Vagina (tissue), 2 donors: ENCODE measurements at places on chromosomes 1 and 21. TPM values are rescaled to one million over a fixed set of nuclear protein-coding genes. Genes with fewer than 3 reads are reported as not detected.

- DNase-seq, result no peak
Observed at GRCh38 chr1:85328713-85329397, 52.4 kb upstream of the BCL10 start.

DNA sequence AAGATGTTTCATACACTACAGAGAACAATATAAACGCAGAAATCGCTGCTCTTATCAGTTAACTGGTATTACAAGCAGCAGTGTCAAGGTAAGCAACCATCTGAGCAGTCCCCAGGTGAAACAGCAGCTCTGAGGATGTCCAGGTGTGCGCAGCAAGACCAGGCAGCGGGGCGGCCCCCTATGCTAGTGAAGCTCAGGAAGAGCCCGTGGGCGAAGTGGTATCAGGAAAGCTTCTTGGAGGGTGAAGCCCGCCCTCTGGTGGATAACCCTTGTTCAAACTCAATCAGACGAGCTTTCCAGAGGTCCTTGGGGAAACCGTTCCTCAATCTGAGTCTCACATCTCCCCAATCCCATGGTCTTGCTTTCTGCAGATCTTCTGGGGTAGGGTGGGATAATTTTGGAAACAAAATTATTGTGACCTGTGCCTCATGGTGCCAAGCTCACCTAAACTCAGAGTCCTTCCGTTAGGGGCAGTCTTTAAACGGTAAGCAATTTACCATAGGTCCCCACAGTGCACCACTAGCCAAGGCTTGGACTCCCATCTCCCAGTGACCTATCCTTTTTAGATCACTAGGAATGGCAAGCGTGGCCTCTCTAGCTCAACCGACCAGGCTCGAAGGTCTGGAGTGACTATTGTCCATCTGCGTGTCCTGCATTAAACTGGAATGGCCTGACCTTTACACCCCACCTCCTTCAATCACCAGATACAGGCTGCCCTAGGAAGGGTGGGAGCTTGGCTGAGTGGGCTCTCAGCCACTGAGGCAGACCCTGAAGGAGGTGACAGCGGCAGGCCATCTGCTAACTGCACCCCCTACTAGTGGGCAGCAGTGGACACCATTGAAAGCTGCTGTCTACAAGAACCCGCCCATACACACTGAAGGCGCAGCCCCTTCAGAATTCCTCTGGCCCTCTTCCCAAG is 13.6 kb upstream of the FAM110D start:
- DNase-seq, result no peak

- no peak for DNase-seq
Observed at GRCh38 chr1:213693864-213694263, 293.9 kb upstream of the PROX1 start.

DNA sequence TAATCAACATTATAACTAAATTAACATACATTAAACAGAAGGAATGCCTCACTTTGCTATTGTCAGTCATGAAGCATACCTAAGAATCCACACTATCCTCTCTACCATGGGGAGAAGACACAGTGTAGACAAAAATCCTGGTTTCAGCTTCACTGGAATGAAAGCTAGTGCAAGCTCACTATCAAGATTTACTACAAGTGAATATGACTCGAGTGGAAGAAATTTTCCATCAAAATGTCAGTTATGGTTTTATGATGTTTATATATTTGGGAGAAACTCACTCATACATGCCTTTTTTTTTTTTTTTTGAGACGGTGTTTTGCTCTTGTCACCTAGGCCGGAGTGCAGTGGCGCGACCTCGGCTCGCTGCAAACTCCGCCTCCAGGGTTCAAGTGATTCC is 424.3 kb downstream of the KCNT2 start:
- no peak for DNase-seq

DNA sequence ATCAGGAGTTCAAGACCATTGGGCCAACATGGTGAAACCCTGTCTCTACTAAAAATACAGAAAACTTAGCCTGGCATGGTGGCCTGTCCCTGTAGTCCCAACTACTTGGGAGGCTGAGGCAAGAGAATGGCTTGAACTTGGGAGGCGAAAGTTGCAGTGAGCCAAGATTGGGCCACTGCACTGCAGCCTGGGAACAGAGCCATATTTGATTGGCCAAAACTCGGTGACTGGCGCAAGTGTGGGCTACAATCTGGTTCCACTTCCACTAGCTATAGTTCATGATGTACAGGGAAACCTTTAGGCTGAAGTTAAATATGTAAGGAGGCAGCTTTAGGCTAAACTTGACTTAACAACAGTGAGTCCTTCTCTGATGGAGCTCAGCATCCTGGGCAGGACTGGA is 20.2 kb downstream of the SLC30A10 start:
- no peak for DNase-seq

GRCh38 chr1:43742026-43742425 is 34.7 kb downstream of the ST3GAL3 start:
- DNase-seq, result no peak

GRCh38 chr1:180267211-180267561 is 37.1 kb downstream of the LHX4 start:
- DNase-seq, result no peak

DNA sequence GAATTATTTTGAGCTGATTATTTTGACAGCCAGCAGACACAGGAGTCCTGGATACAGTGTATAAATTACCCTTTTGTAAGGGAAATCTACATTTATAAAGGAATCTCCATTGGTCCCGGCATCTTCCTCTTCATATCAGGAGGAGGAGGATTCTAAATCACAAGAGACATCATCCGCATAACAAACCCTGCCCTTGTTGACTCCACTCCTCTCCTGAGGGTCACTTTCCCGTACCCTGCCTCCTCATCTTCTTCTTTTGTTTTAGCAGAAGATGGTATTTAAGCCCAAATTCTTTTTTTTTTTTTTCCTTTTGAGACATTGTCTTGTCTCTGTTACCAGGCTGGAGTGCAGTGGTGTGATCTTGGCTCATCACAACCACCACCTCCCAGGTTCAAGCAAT is 14.6 kb upstream of the PKNOX1 start:
- DNase-seq, result no peak

GRCh38 chr1:85940656-85941306 is 215.8 kb downstream of the COL24A1 start:
- no peak for DNase-seq

DNA sequence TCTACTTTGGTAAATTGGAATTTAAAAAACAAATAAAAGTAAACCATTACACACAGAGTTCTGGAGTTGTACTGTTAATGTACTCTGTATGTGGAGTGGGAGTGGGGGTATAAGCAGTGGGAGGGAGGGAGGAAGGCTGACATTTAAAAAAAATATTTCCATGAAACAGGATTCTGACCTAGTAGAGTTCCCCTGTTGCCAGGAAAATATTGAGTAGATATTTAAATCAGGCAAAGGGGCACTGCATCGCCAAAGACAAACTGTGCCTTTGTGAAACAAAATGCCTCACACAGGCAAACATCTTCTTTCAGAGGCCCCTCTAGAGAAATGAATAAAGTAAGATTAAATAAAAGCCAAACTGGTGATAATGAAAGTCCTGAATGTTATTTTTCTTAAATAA is 87.8 kb downstream of the ERG start:
- DNase-seq, result no peak

DNA sequence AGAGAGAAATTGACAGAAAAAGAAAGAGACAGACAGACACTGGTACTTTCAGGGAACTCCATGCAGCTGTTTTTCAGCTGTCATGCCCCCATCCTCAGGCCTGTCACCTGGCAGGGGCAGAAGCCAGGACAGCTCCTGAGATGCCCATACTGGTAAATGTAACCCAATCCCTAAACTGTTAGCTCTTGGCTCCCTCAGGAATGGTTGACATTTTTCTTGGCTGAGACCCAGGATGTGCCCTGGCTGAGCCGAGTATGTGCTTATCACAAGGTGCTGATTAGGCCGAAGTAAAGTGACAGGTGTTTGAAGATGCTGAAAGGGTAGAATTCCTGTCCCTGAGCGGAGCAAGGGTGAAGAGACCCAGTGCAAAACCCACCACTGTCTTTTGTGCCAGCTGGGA is 50.7 kb downstream of the PGM1 start:
- DNase-seq, result no peak

DNA sequence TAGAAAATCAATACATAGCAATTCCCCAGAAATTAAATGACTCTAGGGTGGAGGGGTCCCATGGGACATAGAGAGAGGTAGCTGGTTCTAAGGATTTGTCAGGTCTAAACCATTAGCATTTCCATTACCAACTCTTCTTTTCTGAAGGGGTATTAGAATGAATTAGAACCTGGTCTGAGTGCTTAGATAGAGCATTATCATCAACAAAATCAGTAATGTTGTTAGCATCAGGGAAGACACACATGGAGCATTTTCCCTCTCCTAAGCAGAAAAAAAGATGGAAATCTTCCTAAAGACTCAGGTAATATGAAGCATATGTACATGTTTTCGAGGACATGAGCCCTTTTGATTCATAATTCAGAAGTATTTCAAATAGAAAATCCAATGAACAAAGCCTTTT is 984.4 kb upstream of the NCAM2 start:
- DNase-seq, result no peak

DNA sequence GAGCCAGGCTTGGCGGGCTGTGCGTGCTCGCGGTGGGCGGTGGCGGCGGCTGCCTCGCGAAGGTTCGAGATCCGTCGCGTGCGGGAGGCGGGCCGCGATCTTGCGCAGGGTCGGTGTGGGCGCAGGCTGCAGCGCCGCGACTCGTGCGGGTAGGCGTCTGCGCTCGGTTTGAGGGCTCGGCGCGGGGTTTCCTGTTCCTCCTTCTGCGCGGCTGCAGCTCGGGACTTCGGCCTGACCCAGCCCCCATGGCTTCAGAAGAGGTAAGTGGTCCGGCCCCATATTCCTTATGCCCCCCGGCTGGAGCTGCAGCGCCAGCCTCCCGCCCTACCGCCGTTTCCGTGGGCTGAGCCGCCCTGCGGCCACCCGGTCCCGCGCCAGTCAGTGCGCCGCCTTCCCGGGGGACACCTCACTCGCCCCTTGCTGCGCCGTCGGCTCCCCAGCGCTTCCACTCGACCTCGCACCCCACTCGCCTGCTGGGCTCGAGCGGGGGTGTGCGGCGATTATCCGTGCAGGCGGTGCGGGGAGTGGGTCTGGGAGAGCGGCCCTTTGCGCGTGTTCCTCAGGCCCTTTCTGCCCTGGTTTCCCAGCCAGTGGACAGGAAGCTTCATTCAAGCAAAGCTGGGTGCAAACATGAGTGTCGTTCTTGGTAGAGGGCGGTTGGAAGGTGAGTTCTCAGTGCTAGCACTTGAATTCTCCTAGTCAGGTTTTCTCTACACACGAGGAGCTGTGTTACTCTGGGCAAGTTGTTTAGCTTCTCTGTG is at the start of gene CACYBP:
Gene CACYBP (plus strand): TSS at position 12 of the 761 bp plus-strand sequence. CDS start 234 bp downstream, at position 246.
- DNase-seq, result no peak

DNA sequence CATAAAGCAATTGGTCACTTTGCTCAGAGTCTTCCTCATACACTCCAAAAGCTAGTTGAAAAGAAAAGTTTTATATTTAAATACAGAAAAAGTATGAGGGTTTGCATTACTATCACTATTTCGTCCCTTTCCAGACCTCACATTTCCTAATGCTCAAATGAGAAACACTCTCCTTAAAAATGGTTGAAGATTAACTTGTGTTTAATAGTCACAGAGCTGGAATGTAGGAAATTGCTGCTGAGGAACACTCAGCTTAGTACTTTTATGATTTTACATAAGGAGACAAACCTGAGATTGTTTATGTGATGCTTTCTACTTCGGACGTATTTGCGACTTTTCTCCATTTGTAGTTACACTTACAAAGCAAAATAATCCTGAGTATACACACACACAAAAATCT is 39.8 kb downstream of the MYSM1 start:
- no peak for DNase-seq

- DNase-seq, result no peak
Observed at GRCh38 chr1:19858893-19859292, 23.3 kb upstream of the OTUD3 start.

DNA sequence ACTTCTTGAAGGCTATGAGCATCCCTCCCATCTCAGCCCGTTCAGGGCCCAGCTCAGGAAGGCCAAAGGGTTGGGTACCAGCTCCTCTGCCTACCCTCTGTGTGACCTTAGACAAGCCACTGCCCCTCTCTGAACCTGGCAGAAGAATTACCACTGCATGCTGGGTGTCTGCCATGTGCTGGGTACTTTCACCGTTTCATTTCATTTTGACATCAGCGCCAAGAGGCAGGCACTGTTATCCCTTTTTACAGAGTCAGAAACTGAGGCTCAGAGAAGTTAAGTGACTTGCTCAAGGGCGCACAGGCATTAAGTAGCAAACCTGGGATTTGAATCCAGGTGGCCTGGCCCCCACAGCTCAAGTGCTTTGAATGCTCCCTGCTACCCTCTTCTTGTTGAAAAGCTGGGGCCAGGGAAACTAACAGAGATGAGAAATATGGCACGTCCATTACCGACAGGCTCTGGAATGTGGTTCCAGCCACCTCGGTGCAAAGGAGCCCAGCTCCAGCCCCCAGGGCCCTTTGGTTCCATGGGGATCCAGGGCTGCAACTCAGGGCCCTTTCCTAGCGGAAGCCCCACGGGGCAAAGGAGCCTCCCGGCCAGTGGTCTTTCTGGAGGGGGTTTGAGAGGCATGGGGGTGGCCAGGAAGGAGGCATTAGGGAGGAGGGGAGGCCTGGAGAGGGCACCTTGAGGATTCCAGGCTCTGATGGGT is 6.5 kb downstream of the TMEM82 start:
- DNase-seq, result no peak

- no peak for DNase-seq
Observed at GRCh38 chr1:110700767-110701166, 26.0 kb upstream of the KCNA3 start.

GRCh38 chr1:13528320-13528719 is 14.5 kb upstream of the LRRC38 start:
- DNase-seq, result no peak

DNA sequence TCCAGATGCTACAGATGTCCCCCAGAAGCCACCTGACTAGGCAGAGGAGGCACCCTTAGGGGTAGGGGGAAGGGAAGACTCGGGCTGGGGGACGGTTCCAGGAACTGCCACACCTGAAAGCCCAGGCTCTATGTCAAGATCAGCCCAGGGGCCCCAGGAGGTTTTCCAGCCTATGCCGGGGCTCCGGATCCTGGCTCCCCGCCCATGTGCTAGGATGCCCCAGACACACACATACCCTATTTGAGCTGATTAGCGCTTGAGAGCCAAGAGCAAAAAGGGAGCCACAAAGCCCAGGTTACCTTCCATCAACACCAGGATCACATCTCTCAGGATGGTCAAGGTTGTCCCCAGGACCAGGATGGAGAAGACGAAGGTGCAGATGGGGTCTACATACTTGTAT is 4.5 kb downstream of the SLC30A2 start:
- no peak for DNase-seq

- no peak for DNase-seq
Observed at GRCh38 chr1:207241164-207241934, 80.1 kb upstream of the CD55 start.

GRCh38 chr1:150992626-150993025 is 10.5 kb downstream of the ANXA9 start:
- no peak for DNase-seq

Gene OR10Z1
- not detected for total RNA-seq

Gene ANGPTL1
- 19.4 TPM for total RNA-seq

Gene CYP4A11
- total RNA-seq, result not detected

Gene CLCA4
- 44.0 TPM for total RNA-seq

Gene RAB25
- 52.1 TPM for total RNA-seq

Gene MMEL1
- 4.4 TPM for total RNA-seq

Gene MYOG
- not detected for total RNA-seq

Gene FCMR
- total RNA-seq, result 12.3 TPM

Gene PRAMEF26
- not detected for total RNA-seq

Gene TSTD1
- total RNA-seq, result 44.7 TPM

Gene SMPDL3B
- 2.0 TPM for total RNA-seq

Gene SFPQ
- 197 TPM for total RNA-seq

Gene OR2T29
- not detected for total RNA-seq

Gene MTMR11
- 16.9 TPM for total RNA-seq

Gene FAM131C
- 0.98 TPM for total RNA-seq
